ENCODE measurements at places on chromosomes 11 and 22.
A peak's percentile ranks its signal among the peaks of the same experiment; 100 is the strongest.

DNA sequence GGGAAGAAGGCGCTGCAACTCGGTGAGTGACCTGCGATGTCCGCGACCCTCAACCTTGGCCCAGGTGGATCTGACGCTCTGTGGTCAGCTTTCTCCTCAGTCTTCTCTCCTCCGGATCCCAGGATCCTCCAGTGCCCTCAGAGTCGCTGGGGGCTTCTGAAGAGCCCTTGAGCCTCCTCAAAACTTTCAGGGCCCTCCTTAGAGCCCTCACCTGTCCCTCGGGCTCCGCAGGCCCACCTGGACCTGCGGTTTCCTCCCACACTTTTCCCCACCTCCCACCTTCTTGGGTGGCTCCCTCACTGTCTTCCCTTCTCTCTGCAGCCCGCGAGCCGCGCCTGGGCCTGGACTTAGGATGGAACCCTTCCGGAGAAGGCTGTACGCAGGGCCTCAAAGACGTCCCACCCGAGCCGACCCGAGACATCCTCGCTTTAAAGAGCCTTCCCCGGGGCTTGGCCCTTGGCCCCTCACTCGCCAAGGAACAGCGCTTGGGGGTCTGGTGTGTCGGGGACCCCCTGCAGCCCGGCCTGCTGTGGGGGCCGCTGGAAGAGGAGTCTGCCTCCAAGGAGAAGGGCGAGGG, 335 bp downstream of the ZNF408 start:
- no peak for DNase-seq

- no peak for DNase-seq
Observed at GRCh38 chr11:79470161-79470560, 29.3 kb upstream of the TENM4 start.

DNA sequence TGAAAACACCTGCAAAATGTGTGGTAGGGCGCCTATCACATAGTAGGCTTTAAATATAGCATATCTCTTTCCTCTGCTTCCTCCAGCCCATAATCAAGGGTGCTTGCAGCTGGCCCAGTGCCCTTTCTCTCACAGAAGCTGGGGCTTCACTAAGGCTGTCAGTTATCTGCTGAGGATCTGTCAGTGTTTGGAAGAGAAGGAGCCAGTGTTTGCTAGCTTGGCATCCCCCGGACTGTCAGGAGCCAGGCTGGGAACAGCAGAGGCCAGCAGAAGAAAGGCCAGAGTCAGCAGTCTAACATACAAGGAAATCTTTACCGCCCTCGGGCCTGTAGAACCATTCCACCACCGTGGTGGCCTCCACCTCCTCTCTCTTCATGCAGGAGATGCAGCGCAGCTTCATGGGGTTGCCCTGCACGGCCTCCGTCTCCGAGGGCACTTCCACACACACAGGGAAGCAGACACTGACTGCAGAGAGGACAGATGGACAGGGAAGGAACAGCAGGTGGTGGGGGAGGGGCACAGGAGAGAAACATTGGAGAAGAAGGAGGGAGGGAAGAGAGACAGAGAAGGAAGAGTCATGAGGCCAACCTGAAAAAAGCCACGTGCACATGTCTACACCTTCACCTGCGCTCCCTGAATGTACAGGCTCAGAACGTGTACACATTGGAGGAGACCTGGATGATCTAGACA, 9.0 kb downstream of the SCN3B start:
- no peak for DNase-seq

- DNase-seq, result no peak
Observed at GRCh38 chr11:102864724-102865123, 10.1 kb downstream of the MMP12 start.

- no peak for DNase-seq
Observed at GRCh38 chr11:130865774-130866114, 50.5 kb downstream of the SNX19 start.

DNA sequence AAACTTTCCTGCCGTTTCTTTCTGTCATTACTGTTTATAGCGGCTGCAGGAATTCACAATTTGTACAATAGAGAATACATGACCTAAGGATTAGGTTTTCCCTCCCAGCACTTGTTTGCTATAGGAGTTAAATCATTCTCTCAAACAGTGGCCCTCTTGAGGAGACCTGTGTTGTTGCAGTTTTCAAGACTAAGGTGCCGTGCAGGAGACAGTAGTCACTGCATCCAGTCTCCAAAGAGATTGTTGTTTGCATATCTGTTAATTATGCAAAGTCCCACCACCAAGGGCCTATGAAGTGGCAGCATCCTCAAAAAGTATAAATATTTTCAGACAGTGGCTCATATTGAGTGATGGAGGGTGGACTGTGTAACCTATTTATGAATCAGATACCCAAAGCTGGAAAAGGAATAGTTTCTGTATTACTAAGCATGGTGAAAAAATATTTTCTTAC, 2.3 kb downstream of the PRSS23 start:
- DNase-seq, result no peak

GRCh38 chr11:48101958-48102357, 114.7 kb upstream of the OR4B1 start:
- no peak for DNase-seq

DNA sequence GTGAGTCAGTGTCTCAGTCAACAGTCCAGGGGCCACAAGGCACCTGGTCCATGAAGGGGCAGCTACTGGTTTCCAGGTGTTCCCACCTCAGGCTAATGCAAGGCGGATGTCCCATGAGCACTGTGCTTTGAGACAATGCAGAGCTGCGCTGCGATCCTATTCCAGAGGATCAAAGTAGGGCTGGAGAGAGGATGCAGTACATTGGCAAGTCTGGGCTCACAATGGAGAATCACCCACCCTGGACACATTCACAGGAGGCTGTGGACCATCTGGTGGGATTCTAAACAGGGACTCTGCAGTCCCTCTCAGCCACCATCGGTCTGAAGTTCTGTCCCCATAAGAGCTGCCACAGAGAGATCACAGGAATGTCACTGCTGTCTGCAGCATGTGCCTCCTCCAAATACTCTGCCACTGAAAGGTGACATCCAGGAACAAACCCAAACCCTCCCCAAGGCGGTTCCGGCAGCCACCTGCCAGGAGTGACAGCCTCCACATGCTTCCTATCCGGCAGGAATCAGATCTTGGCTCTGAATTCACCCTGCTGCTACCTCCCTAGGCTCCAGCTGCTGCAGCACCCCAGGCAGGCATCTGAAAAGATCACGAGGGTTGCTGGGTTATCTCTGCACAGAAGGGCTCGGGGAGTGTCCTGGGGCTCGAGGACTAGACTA, 45.3 kb upstream of the SERPIND1 start:
- no peak for DNase-seq

DNA sequence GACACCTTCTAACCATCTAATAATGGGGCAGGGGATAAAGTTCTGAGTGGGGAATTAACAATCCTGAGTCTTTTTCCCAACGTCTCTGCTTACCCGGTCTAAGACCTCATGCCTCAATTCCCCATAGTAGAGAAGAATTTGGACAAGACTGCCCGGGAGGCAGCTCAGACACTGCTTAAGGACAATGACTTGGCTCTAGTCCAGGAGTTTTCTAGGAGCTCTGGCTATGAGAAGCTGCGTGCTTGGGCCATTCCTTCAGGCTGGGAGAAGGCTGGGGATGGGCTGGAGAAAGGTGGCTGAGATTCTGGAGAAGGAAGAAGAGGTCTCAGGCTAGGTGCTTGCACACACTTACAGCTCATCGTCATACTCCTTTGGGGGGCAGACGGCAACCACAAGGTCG, 19.8 kb upstream of the ABCC8 start:
- DNase-seq, result no peak

GRCh38 chr11:79510960-79511359, 70.1 kb upstream of the TENM4 start:
- DNase-seq, result no peak

GRCh38 chr11:95924414-95924760, 480 bp upstream of the MTMR2 start:
- no peak for DNase-seq

GRCh38 chr11:6237761-6238302, 1.1 kb upstream of the CNGA4 start:
- no peak for DNase-seq

- DNase-seq, result no peak
Observed at GRCh38 chr11:58067685-58068084, 36.9 kb downstream of the OR6Q1 start.

GRCh38 chr11:45354976-45355705, 69.0 kb upstream of the SYT13 start:
- DNase-seq, result peak; percentile 80

Data from stimulated activated CD8-positive, alpha-beta memory T cell treated with anti-CD3 and anti-CD28 coated beads, Interleukin-7, amount 100 ng/mL, for 1 hour (primary cell).